ENCODE measurements at places on chromosomes 16 and 17. TPM values are rescaled to one million over a fixed set of nuclear protein-coding genes. Genes with fewer than 3 reads are reported as not detected.

TBC1D3 gene
- not detected for total RNA-seq

ZG16 gene
- not detected for total RNA-seq

MNT gene
- total RNA-seq, result 14.6 TPM

CLDN7 gene
- total RNA-seq, result 2.6 TPM

SCGB1C2 gene
- not detected for total RNA-seq

GRAP gene
- 0.53 TPM for total RNA-seq

NTN3 gene
- total RNA-seq, result not detected

Measured in A549 treated with AZD2906 at 1 μM for 4 hours (cell line).